ENCODE measurements at places on chromosomes 13 and 19.

DNA sequence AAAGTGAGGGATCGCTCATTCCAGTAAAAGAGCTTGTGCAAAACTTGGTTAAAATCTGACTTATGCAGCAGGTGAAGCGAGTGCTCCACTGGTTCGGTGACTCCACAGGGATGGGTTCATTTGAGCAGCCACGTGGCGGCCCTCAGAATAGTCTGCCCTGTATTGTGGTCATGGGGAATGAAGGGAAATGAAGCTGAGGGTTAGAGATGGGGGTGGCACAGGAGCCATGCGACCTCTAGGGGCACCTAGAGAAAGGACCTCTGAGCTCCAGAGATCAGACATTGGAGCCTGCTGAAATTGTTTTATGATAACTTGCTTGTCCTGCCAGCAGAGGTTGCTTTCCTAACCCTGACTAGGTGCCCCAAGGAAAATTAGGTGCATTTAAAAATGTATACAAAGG, 26.6 kb downstream of the CBY2 start:
- no peak for DNase-seq

DNA sequence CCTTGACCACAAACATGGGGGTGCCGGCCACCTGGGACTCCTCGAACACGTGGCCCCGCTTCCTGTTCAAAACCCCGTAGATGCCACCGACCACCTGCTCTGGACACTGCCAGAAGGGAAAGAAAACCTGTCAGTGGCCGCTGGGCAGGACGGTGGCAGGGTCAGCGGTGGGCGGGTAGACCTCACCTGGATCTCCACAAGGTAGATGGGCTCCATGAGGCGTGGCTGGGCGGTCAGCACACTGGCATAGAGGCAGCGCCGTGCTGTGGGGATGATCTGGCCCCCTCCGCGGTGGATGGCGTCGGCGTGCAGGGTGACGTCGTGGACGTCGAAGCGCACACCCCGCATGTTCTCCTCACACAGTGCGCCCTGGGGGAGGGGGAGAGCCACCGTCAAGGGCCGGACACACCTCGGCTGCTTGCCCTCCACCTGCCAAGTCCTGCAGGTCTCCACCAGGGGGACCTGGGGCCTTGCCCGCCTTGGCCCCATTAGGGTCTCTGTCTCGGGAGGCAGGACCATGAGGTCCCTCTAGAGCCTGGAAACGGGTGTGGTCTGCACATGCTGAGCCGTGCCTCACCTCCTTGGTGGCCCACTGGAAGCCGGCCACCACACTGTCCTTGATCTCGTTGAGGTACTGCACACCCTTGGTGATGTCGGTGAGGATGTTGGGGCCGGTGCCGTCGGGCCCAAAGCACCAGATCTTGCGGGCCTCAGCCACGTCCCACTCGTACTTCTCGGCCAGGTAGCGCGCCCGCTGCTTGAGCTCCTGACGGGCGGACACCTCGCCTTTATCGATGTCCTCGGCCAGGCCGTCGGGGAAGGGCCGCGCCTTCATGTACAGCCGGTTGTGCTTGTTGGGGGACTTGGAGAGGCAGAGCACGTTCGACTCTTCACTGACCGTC, 6.6 kb upstream of the DAPK3 start:
- no peak for DNase-seq

DNA sequence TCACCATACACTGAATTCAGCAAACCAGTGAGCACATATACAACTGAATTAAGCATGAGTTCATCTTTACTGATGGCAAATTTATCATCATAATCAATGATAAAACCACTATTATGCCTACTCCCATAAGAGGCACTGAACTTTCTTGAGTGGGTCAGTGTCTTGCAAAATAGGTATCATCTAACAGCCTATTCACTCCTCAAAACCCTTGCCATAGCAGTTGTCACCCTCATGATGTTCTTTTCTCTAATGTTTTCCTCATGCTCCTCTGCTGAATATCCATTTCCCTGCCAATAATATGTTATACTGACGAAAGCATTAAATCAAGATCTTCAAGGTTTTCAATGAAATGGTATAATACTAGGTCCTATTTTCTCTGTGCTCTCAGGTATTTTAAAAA, 5.6 kb downstream of the ARGLU1 start:
- no peak for DNase-seq

GRCh38 chr19:30810726-30811125, 438.5 kb downstream of the ZNF536 start:
- no peak for DNase-seq

GRCh38 chr13:91400671-91401070, 2.2 kb downstream of the GPC5 start:
- DNase-seq: no peak

GRCh38 chr13:59607780-59608233, 555.9 kb downstream of the DIAPH3 start:
- DNase-seq: no peak

DNA sequence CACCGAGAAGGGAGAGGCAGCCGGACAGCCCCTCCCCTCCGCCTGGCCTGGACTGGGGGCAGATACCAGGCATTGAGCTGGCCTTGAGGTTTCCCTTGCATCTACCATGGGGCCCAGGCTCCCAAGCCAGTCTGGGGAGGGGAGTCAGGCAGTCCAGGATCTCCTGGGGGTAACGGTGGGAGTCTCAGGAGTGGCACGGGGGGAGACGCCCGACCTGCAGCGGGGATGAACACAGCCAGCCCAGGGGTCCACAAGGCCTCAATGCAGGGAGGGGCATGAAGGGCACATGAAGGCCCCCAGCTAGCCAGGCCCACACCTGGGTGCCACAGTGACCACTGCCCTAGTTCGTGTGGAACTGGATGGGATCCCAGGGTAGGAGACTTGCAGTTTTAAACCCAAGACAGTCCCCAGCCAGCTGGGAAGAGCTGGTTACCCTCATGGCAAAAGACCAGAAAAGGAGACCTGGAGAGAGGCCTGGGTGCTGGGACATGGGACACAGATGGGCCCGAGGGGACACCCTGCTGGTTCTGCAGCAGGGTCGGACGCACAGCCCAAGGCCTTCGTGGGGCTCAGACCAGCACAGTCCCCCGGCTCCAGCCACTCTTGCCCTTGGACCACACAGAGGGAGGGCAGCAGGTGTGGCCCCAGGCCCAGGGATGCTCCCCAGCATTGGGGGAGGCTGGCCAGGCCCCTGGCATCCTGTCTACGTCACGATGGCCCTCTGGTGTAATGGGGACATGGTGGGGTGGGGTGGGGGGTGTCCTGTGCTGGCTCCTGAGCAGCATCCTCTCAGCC, 4.6 kb upstream of the UQCR11 start:
- DNase-seq: no peak

GRCh38 chr19:49938662-49939061, 9.4 kb upstream of the NUP62 start:
- no peak for DNase-seq

DNA sequence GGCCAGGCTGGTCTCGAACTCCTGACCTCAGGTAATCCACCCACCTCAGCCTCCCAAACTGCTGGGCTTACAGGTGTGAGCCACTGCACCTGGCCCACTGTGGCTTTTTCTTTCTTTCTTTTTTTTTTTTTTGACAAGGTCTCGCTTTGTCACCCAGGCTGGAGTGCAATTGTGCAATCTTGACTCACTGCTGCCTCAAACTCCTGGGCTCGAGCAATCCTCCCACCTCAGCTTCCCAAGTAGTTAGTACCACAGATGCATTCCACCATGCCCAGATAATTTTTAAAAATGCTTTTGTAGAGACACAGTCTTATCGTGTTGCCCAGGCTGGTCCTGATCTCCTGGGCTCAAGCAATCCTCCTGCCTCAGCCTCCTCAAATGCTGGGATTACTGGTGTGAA, 12.1 kb upstream of the FCGBP start:
- DNase-seq: no peak

- no peak for DNase-seq
These were observed 78.7 kb downstream of the RNF17 start for GRCh38 chr13:24842549-24843274.

- no peak for DNase-seq
These were observed 1.9 kb downstream of the TSEN34 start for GRCh38 chr19:54193011-54193410.

- no peak for DNase-seq
These were observed 164.0 kb upstream of the ZNF507 start for GRCh38 chr19:32181216-32181920.

- no peak for DNase-seq
These were observed 6.8 kb downstream of the PCDH17 start for GRCh38 chr13:57638186-57638890.

- DNase-seq: no peak
These were observed 1.7 kb downstream of the ERCC1 start for GRCh38 chr19:45421947-45422498.

DNA sequence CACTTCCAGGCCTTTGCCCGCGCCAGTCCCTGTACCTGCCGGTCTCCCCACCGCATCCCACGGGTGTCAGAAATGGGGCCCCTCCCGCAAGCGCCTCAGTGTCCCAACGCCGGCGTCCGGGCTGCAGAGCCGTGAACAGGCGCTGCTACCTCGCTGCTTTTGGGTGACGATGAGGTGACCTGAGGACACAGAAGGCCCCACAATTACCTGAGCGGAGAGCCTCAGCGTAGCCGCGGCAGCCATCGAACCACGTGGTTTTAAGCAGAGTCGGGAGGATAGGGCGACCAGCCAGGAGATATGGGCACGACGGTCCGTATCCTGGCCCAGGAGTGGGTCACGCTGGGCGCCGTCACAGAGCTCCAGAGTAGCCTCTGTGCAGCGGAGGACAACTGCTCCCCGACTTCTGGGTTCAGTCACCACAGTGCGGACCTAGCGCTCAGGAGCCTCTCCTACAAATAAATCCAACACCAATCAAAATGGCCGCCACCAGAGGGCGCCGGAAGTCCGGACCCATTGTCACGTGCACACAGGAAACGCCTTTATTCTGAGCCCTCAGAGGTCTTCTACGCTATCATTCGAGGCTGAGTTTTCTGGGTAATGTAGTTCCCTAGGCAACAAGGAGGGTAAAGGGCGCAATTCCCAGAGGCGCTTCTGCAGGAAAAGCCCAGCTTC, at the start of gene ZNF814:
TSS of gene ZNF814 (minus strand) at position 478 of the 672 bp plus-strand sequence. CDS start at position 243, 235 bp downstream.
- peak; percentile 73 for DNase-seq

Data from stimulated activated CD8-positive, alpha-beta memory T cell treated with anti-CD3 and anti-CD28 coated beads, Interleukin-7, amount 100 ng/mL, for 48 hours (primary cell).